ENCODE measurements at places on chromosomes 3 and 15. TPM values are rescaled to one million over a fixed set of nuclear protein-coding genes. Genes with fewer than 3 reads are reported as not detected.

Gene SUCNR1
- not detected for total RNA-seq

Gene AMIGO3
- not detected for total RNA-seq

Gene STX19
- not detected for total RNA-seq

GRCh38 chr15:66184936-66185790, 68.4 kb downstream of the MEGF11 start:
- no peak overlapping the region for H3K27ac ChIP-seq
- no peak for DNase-seq
- peaks cover 28% of the 10 kb centered on the region for H3K27me3 ChIP-seq
- no peaks in the 10 kb centered on the region for H3K36me3 ChIP-seq
- no peaks in the 10 kb centered on the region for H3K4me1 ChIP-seq
- no peak overlapping the region for H3K4me3 ChIP-seq

GRCh38 chr15:58724466-58724865, 25.0 kb downstream of the ADAM10 start:
- no peak overlapping the region for H3K27ac ChIP-seq
- peaks cover 6% of the 10 kb centered on the region for H3K36me3 ChIP-seq
- peaks cover 22% of the 10 kb centered on the region for H3K4me1 ChIP-seq
- no peak for DNase-seq
- no peaks in the 10 kb centered on the region for H3K27me3 ChIP-seq

GRCh38 chr3:8761866-8762265, 7.5 kb downstream of the OXTR start:
- no peaks in the 10 kb centered on the region for H3K27me3 ChIP-seq
- DNase-seq = no peak
- H3K4me3 ChIP-seq = no peak overlapping the region
- no peaks in the 10 kb centered on the region for H3K4me1 ChIP-seq

- no peak overlapping the region for H3K4me3 ChIP-seq
- no peaks in the 10 kb centered on the region for H3K36me3 ChIP-seq
- no peak overlapping the region for H3K27ac ChIP-seq
- H3K4me1 ChIP-seq = peaks cover 6% of the 10 kb centered on the region
- no peak for DNase-seq
These were observed 54.0 kb upstream of the MYZAP start for GRCh38 chr15:57537488-57538264.

All from activated CD4-positive, alpha-beta memory T cell treated with anti-CD3 and anti-CD28 coated beads for 36 hours (primary cell).